Activated T-cell treated with anti-CD3 and anti-CD28 coated beads for 24 hours (primary cell): ENCODE measurements at places on chromosomes 2 and 18.

- no peak for DNase-seq
These were observed 434.7 kb downstream of the NRXN1 start for GRCh38 chr2:50597206-50597605.

- DNase-seq = no peak
These were observed 155.2 kb downstream of the PXDN start for GRCh38 chr2:1588978-1589621.

- peak; percentile 16 for DNase-seq
These were observed 11.4 kb upstream of the GALNT5 start for GRCh38 chr2:157245846-157246764.

GRCh38 chr2:195021711-195022507 lies 635.1 kb upstream of the SLC39A10 start:
- DNase-seq = no peak
